Activated T-helper 1 cell treated with anti-CD3 and anti-CD28 coated beads, Interleukin-2, amount 50 U/mL, for 16 hours (primary cell): ENCODE measurements at places on chromosomes 6 and 20.

- DNase-seq: no peak
Observed at GRCh38 chr20:4794846-4795245, 73.1 kb downstream of the PRND start.

DNA sequence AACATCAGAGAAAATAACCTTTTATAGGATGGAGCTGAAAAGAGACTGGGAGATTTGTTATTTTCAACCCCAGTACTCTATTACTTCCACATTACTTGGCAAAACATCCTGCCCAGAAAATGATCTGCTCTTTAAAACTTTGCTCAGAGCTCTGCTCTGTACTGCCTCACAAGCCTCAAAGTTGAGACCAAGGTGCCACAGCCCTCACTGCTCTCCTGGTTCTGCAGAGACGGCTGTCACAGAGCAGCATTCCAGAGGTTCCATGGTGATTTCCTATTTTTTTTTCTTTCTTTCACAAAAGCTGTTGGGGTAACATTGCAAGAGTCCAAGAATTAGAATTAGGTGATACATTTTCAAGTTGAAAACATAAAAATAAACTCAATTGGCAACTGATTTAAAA lies 155.2 kb downstream of the UBE3D start:
- DNase-seq: no peak

DNA sequence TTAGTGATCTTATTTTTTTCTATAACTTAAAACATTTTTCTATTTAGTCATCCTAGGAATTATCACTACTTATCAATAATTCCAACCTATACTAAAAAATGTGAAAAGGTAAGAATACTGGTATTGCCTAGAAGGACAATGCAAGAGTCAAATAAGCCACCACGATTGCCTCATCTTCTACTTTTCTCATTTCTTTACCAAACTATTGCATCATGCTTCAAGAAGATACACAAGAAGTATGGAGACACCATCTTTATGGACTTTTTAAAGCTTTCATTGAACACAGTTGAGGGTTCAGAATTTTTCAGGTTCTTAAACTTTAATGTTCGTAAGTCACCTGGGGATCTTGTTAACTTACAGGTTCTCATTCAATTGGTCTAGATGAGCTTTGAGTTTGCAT lies 25.9 kb downstream of the ELOVL2 start:
- DNase-seq: no peak

DNA sequence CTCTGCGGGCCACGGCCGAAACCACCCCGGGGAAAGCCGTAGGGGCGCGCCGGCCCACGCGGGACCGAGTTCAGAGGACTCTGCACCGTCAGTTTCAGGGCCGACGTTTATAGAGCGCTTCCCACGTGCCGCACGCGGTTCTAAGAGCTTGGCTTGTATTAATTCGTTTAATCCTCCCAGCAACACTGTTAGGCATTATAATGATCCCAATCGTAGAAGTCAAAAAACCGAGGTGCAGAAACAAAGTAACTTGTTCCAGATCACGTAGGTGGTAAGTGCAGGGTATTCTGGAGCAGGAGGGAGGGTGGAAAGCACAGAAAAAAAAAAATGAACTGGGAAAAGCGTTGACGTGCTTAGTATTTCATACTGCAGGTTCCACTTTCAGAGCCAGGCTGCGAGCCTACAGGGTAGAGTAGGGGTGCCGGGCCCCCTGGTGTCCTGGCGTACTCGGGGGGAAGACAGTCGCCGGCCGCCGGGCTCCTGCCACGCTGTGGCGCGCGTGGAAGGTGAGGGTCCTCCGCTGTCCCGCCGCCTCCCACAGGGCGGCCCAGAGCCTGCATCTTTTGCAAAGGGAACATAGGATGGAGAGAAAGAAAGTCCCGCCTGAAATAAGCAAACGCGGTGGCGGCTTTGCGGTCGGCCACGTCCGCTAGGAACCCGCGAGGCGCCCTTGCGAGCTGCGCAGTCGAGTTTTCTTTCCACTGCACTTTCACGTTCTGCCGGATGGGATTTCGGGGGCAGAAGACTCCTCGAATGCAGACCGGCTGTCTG lies 10.2 kb upstream of the FOXF2 start:
- no peak for DNase-seq

DNA sequence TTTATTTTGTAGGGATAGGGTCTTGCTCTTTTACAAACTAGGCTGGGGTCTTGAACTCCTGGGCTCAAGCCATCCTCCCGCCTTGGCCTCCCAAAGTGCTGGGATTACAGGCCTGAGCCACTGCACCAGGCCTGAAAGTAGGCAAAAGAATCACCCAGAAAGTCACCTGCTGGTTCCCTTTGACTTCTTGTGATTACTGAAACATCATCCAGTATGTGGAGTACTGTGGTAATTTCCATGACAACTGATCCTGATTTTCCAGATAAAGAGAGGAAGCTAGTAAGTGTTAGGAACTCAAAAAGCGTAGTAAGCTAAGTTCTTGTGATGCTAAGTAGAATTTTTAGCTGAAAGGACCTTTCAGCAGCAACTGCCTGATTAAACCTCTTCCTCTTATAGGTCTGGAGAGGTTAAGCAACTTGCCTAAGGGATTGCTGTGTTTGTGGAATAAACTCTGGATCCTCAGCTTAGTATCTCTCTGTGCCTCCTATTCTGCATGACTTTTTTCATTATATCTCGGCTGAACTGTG lies 16.8 kb downstream of the RALY start:
- DNase-seq: no peak

DNA sequence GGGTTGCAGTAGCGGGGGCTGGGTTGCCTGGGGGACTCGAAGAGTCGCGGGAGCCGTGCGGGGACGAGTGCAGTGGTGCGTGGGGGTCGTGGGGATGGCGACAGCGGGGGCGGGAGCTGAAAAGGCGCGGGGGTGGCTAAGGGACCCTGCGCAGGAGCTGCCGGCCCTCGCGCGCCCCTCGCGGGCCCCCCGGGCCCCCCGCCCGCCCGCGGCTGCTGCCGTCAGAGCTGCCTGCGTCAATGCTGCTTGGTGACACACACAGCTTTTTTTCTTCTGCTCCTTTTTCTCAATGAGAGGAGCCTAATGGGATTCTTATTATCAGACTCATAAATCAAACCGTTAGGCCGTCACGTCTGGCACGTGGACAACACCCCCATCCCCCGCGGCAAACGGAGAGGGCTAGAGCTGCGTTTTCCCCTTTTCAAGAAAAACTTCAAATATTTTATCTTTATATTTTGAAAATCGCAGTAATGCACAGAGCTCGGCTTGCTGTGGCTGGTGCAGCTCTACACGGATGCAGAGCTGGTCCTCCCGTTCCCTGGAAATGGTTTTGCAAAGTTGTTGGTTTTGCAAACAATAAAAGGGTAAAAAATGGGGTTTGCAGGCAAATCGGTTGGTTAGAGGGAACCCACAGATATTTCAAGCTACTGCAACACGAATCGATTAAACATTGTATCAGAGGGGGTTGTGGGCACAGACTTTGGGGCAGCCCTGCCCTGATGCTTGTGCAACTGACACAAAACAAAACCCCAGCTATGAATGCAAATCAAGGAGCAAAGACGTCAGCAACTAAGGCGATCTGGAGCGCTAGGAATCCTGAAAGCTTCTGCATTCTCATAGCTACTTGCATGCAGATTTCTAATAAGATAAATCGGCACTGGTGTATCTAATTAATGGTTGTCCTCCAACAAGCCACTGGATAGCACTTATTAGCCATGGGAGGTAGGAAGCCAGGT lies 161.4 kb downstream of the TBXT start:
- no peak for DNase-seq

- no peak for DNase-seq
Observed at GRCh38 chr6:131568726-131569125, 4.3 kb upstream of the ARG1 start.

DNA sequence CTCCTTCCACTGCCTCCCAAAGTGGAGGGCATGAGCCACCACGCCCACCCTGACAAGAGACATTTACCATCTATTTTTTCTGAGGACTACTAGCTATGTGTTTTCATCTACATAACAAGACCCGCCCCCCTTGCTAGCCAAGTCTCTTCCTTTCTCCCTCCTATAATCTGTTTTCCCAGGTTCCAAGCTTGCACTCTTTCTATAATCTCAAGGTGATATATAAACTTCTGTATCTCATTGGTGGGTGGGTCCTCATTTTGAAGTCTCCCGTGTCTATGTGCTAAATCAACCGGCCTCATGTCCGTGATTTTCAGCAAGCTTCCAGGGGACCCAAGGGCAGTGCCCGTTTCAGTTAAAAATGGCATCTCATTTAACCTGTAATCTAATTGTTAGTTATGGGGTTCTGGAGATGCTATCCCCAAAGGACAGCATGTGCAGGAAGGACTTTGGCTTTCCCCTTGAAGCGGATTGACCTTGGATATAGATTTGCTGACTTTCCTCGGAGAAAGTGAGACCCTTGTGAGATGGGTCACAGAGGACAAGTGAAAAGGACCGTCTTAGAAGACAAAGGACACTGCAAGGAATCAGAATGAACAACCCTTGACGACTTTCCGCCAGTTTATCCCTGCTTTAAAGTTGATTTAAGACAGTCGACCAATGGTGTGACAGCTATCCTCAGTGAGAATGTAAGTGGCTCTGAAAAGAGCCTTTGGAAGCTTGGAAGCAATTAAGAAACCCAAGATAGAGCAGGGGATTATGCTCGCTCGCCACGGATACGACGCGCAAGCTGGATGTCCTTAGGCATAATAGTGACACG lies 22.4 kb downstream of the OR2B2 start:
- no peak for DNase-seq

DNA sequence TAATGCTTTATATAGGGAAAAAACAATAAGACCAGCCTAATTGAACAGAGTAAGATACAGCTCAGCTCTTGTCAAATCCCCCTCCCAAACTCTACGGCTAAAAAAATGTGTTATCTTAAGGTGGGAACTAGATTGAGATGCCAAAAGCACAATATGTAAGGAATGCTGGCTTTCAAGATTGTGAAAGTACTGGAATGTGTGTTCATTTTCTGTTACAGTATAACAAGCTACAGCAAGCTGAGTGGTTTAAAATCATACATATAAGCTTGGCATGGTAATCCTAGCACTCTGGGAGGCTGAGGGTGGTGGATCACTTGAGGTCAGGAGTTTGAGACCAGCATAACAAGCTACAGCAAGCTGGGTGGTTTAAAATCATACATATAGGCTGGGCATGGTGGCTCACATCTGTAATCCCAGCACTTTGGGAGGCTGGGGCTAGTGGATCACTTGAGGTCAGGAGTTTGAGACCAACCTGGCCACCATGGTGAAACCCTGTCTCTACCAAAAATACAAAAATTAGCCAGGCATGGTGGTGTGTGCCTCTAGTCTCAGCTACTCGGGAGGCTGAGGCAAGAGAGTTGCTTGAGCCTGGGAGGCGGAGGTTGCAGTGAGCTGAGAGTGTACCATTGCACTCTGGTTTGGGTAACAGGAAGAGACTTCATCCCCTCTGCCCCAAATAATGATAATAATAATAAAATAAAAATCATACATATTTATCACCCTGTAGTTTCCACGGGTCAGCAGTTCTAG lies 297.7 kb downstream of the DOK5 start:
- DNase-seq: no peak

GRCh38 chr20:51624157-51624731 lies 81.7 kb upstream of the NFATC2 start:
- DNase-seq: peak; percentile 33

GRCh38 chr20:33407796-33408195 lies 6.5 kb upstream of the CDK5RAP1 start:
- no peak for DNase-seq

GRCh38 chr6:54252496-54252895 lies 55.7 kb upstream of the TINAG start:
- no peak for DNase-seq

GRCh38 chr20:1897965-1898464 lies 2.8 kb downstream of the SIRPA start:
- DNase-seq: no peak

DNA sequence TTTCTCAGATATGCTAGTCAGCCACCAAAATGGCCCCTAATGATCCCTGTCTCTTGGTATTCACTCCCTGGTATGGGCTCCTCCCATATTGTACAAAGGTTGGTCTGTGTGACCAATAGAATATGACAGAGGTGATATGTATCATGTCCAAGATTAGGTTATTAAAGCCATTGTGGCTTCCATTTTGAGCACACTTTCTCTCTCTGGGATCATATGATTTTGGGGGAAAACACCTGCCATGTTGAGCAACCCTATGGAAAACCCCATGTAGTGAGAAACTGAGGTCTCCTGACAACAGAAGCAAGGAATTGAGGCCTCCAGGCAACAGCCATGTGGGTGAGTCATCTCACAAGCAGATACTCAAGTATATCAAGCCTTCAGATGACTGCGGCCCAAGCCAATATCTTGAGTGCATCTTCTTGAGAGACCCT lies 7.1 kb upstream of the ZNF318 start:
- DNase-seq: no peak

- DNase-seq: no peak
Observed at GRCh38 chr6:123802697-123803503, 765 bp upstream of the NKAIN2 start.

- DNase-seq: no peak
Observed at GRCh38 chr6:111766201-111766857, 106.9 kb downstream of the FYN start.

DNA sequence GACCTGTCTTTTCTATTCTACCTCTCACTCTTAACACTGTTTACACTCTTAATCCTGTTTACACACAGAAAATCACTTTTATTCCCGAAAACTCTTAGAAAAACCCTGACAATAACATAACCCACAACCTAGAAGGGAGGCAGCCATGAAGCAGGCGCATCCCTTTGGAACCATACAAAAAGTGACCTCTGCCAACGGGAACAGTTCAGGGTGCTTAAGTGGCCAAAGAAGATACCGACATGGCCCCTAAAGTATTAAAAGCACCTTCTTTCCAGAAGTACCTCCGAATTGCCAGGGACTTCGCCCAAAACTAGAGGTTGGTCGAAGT lies 490 bp downstream of the MMUT start:
- DNase-seq: no peak

DNA sequence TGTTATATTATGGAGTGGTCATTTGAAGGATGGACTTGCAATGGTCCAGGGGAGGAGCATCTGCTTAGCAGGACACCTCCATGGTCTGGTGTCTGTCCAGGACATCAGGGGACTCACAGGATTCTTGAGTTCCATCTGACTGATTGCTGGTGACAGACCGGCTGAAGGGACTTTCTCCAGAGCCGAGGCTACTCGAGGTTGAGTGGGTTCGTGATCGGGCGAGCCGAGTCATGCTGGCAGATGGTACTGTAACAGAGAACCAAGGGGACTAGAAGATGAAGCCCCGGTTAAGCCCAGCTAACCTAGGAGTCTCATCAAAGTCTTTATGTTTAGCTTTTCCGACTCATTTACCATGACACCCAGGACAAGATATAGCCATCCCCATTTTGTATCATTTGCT lies 7.5 kb upstream of the SLA2 start:
- no peak for DNase-seq
